ENCODE measurements at places on chromosomes 12 and 14. TPM values are rescaled to one million over a fixed set of nuclear protein-coding genes. Genes with fewer than 3 reads are reported as not detected.
A peak's percentile ranks its signal among the peaks of the same experiment; 100 is the strongest.

- DNase-seq, result peak; percentile 26
These were observed 24.2 kb downstream of the CCDC92 start for GRCh38 chr12:123948401-123948795.

DNA sequence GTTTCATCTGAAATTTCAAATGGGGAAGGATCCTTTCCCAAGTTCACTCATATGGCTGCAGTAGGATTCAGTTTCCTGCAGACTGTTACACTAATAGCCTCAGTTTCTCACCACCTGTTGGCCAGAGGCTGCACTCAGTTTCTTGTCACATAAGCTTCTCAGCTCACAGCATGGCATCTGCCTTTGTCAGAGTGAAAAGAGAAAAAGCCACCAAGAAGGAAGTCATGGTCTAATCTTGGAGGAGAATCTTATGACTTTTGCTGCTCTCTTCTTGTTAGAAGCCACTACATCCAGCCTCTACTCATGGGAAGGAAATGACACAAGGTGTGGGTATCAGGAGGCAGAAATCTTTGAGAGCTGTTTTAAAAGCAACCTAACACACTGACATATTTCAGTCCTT lies 39.4 kb upstream of the BTG1 start:
- no peak for DNase-seq

DNA sequence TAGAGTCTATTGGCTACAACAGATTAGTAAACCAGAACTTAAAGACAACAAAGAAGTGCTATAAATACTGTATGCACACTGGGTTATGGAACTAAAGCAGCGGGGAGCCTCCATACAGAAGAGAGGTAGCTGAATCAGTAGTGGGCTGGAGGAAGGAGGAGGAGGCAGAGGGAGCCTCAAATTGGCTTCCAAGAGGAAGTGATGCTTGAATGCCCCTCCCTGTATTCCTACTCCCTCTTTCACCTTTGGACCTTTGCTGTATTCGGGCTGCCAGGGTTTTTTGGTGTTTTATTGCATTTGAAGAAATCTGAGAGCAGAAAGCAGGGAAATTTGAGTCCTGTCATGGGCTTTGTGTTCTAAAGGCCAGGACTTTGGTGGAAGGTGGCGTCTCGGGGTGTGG lies 104.0 kb upstream of the PTPRB start:
- DNase-seq, result no peak

DNA sequence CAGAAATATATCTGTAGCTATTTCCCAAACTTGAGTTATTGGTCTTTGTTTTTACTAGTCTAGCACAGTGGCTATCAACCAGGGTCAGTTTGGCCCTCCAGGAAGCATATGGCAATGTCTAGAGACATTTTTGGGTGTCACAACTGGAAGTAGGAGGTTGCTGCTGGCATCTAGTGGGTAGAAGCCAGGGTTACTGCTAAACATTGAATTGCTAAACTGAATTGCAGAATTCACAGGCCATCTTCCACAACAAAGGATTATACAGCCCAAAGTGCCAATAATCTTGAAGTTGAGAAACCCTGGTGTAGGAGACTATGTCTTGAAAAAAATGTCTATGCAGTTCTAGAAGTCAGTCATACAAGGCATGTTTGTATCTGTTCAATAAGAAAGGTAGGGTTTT lies 27.7 kb downstream of the ARHGAP5 start:
- DNase-seq, result no peak

DNA sequence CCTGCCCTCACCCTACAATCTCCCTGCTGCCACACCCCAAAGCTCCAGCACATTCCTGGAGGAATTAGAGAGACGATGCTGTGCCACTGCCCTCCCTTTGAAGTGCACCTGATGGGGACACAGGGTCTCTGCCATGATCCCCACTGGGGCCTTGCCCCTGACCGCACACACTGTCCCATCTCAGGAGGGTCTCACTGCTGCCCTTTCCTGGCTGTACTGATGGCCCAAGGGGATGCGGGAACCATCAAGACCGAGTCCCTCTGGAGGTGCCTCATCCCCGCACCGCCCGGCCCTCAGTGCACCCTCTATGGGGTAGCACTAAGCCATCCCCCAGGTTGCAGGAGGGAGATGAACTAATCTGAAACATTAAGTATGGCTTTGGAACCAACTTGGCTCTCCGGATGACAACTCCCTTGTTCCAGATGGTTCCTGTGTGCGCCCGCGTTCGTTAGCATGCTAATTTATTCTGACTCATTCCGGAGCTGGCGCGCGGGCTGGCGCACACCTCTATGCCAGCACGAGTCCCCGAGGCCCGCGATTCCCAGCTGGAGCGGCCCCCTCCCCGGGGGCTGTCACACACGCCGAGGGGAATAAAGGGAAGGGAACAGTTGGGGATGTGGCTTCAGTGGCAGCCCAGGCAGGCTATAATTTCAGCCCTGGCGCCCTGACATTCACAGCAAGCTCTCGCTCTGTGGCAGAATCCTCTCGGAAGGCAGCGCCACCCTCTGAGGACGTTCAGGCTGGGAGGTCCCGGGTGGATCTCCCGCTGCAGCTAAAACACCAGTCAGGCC lies 34.2 kb upstream of the C14orf180 start:
- peak; percentile 26 for DNase-seq

- DNase-seq, result no peak
These were observed 138.4 kb upstream of the PELI2 start for GRCh38 chr14:55979781-55980180.

- DNase-seq, result no peak
These were observed 5.2 kb downstream of the CALM1 start for GRCh38 chr14:90402016-90402415.

DNA sequence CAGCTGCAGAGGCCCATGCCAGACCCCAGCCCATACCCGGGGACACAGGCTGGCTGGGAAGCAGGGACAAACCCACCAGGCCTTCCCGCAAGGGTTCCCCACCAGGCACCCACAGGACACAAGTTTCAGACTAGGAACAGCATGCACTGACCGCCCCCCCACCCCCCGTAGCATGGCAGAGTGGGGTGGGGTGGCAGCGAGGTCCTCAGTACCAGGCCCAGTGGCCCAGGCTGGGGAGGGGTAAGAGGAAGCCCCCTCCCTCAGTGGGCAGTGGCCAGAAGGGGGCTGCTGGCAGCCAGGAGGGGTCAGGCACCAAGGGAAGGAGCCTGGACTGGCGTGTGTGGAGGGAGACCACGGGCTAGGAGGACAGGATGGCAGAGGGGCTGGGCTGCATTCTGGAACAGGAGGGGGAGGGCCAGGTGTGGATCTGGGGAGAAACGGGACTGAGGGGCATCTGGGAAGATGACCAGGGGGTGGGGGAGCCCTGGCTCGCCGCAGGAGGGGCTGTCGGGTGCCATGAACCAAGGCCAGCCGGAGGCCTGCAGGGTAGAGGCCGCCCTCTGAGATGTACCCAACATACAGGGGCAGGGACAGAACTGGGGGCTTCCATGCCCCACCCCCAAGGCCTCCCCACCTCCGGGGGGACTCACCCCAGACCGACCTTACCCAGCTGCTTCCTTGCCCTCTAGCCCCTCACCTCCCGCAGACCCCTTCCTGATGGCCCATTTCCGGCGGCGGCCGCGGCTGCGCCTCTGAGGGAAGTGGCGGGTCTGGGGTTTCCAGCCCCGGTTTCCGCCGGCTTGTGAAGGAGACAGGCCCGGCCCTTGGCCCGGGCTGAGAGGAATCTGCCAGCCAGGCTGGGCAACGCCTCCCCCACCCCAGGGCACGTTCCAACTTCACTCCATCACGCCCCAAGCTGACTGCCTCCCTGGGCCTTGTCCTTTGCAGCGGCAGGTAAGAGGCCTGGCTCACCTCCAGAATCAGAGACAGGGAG lies 5.6 kb upstream of the JAG2 start:
- no peak for DNase-seq

DNA sequence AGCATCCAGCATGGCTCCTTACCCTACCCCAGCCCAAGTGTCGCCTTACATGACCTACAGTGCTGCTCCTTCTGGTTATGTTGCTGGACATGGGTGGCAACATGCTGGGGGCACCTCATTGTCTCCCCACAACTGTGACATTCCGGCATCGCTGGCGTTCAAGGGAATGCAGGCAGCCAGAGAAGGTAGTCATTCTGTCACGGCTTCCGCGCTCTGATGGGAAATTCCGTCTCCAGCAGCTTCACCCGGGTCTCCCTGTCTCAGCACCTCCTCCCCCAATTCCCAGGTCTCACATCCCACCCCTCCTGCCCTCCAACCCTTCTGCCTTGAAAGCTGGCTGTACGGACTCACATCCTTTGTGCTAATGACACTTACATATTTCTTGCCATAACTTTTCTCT lies 14.6 kb downstream of the PAX9 start:
- DNase-seq, result peak; percentile 54

DNA sequence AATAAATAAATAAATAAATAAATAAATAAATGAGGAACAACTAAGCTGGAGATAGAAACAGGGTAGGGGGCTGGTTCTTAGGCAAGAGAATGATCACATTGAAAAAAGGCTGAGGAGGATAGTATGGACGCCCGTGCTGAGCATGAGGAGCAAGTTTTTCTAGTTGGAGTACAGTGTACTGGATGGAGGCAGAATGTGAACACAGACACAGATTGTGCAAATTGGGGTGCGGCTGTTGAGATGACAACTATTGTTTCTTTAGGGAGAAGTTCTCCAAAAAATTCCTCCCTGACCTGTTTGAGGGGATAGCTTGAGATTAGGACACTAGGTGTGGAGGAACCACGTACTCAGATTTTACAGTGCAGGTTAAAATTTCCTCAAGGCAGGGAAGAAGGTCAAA lies 979 bp upstream of the BIN2 start:
- no peak for DNase-seq

DNA sequence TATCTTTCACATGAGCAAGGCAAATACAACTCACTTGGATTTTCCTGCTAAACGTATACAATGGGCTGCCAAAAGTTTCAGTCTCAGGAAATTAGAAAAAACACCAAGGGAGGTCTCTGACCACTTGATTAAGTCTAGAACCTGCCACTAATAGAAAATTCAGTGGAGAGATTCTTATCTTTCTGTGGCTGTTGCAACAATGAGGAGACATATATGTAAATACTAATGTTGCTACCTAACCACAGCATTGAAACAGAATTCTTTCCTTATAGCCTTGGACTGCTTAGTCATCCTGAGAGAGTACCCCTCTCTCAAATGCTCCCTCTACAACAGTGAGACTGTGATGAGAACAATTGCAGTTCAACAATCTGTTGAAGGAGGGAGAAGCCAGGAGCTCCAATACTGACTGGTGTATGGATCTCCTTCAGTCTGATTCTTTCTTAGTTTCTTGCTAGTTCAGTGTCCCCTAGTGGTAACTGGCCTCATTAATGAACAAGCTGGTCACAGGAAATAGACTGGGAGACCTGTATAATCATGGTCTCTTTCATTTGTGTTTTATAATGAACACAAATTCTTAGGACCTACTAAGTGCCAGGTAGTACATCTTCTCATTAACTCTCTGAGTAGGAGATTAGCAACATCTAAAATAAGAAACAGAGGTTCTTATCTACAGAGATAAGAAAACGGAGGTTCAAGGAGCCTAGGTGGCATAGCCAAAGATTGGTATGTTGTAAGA lies 164.5 kb downstream of the SLC38A4 start:
- no peak for DNase-seq

- DNase-seq, result no peak
These were observed 78.9 kb downstream of the AKAP6 start for GRCh38 chr14:32408018-32408417.

- DNase-seq, result no peak
These were observed 457.8 kb upstream of the FBXO33 start for GRCh38 chr14:39890026-39890425.

DNA sequence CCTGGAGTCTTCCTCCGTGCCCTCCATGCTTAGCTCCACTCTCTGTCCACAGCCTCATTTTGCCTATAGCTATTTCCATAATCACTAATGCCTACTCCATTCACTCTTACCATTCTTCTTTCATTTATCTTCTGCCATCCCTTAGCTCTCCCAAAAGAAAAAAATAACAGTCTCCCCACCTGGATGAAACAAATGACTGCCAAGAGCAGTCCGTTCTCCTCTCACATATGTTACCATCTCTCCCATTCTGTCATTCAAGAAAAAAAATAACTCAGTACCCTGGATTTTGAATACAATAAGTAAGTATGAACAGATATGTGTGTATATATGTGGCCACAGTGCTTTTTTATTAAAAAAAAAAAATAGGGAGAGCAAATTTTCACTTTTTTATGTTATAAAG lies 13.2 kb downstream of the DUSP16 start:
- no peak for DNase-seq

- DNase-seq, result no peak
These were observed 68.6 kb downstream of the TNFAIP2 start for GRCh38 chr14:103191844-103192243.

DNA sequence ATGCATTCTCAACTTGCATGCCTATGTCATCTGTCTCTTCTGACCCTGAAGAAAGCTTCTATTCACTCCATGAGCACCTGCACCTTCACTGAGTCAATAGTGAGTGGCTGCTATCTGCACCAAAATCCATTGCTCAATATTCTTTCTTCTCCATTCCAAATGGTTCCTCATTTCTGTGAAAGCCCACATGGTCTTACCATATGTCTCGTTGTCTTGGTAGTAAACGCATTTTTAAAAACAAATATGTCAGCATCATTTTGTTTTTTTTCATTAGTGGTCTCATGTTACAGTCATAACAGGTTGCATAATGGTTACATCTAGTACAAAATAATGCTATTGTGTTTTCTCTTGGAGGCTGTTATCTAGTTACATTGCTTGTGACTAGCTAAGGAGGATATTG lies 106.9 kb upstream of the CPM start:
- DNase-seq, result no peak

DNA sequence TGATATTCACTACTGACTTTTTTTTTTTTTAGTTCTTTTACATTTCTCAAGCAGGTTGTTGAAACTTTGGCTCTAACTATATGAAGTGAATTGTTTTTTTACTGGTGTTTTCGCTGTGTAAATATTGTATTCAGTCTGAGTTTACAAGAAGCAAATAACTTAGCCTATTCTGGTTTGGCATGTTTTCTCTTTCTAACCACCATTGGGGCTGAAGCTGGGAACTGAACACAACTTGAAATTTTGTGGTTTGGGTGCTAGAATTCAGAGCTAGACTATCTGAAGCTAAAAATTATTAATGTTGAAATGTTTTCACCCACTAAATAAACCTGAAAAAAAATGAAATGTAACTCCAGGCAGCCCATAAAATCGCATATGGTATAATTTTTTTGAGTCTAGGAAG lies 37.2 kb downstream of the RAD51B start:
- no peak for DNase-seq

DNA sequence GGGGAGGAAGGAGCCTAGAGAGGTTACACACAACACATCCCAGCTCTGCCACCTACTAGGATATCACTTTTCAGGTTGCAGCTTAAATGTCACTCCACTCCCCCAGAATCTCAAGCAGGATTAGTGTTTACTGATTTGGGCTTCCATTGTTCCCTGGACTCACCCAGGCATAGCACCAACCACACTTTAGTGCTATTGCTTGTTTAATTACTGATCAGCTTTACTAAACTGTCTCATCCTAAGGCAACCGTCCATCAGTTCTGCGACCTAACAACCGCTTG lies 6.1 kb upstream of the KRT18 start:
- no peak for DNase-seq

- no peak for DNase-seq
These were observed 16.9 kb downstream of the AEBP2 start for GRCh38 chr12:19456176-19456575.

- DNase-seq, result no peak
These were observed 31.6 kb downstream of the TBC1D15 start for GRCh38 chr12:71871116-71871515.

TSPAN19 gene
- total RNA-seq, result not detected

P3H3 gene
- 55.0 TPM for total RNA-seq

OTX2 gene
- total RNA-seq, result 193 TPM

CCDC197 gene
- not detected for total RNA-seq

GDF3 gene
- total RNA-seq, result 9.1 TPM

GZMB gene
- total RNA-seq, result not detected

TC2N gene
- 16.2 TPM for total RNA-seq

CSRNP2 gene
- total RNA-seq, result 42.5 TPM

SPIC gene
- not detected for total RNA-seq

SRRM4 gene
- total RNA-seq, result 1.1 TPM
